ENCODE measurements at places on chromosomes 2 and 18. TPM values are rescaled to one million over a fixed set of nuclear protein-coding genes. Genes with fewer than 3 reads are reported as not detected.

Gene GTF2A1L
- total RNA-seq: not detected

Gene LRATD1
- total RNA-seq: 35.4 TPM

DNA sequence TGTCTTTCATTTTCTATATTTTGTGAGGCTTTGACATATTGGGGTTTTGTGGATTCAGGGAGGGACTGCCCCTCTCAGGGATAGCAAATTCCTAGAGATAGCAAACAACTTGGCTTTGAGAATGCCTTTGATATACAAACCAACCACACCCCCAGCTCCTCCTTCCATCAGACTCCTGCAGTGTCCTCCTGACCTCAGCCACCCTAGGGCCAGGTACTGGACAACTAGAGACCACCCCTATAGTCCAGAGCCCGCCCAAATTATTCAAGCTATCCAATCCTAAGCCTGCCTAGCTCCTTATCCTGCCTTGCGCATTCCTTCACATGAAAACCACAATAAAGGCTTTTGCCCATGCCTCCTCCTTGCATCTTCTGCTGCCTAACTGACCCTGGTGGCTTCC, 22.9 kb upstream of the STAM2 start:
- DNase-seq: no peak

DNA sequence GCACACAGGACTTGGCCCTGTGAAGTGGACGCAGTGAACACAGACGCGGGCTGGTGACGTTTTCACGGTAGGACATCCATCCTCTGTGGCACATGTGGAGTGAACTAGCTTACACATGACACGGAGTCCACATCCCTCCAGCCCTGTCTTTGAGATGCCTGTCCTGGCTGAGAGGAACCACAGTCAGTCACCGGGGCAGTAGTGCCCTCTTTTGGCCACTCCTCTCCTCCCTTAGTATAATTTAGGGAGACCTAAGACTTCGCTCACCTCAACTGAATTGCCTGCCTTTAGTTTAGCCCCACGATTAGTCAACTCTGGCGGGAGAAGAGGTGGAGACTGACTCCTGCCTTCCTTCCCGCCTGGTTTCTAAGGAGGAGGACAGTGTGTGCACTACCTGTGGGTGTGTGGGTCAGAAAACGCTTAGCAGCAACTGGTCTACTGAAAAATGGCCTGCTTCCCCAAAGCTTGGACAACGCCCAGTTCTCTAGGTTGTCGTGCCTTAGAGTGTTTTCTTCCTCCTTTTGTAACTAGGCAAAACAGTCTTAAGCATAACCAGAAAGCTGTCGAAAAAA, 70.6 kb downstream of the MBP start:
- no peak for DNase-seq

GRCh38 chr2:179861416-179862067, at the start of gene ZNF385B:
ZNF385B (minus strand) TSS chr2:179861612.
- peak; percentile 37 for DNase-seq

GRCh38 chr18:48104705-48105104, 174.2 kb upstream of the SMAD2 start:
- DNase-seq: no peak

Gene ASTL
- not detected for total RNA-seq

Gene MC4R
- not detected for total RNA-seq

DNA sequence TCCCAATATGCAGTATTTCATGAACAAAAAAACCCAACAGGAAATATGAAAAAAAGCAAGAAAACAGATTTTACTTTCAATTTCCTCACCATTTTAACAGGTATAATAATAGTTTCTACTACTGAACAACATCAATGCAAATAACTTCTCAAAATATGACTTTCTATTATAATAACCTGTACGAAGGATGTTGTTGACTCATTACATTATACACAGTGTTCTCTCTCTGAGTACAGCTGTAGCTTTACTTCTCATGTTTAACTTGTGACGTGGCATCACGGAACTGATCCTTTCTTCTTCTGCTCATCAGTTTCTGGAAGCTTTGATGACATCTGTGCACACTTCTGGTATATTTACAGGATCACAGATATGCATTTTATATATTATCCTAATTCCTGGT, 40.0 kb downstream of the FAM228A start:
- no peak for DNase-seq

Gene MBP
- 47.4 TPM for total RNA-seq

DNA sequence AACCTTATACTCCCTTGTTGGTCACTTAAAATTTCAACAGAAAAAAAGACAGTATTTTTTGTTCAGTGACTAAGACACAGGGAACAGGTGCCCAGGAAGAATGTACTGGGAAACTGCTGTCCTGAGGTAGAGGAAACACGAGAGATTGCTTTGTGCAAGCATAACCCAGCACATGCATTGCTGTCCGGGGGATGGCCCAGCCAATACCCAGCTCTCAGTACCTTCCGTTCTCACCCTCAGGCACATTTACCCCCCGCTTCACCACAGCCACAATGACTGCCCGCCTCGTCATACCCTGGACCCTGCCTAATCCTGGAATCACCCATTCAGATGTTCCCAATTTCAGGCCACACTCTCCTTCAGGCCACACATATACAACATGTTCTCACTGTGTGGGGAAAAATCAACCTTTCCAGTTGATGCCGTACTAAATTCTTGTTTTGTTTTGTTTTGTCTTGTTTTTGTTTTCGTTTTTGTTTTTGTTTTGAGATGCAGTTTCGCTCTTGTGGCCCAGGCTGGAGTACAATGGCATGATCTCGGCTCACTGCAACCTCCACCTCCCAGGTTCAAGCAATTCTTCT, 140.7 kb downstream of the ESCO1 start:
- DNase-seq: no peak

- peak; percentile 96 for DNase-seq
Measured at GRCh38 chr2:85019121-85019520, 48.2 kb downstream of the KCMF1 start.

Gene ANKRD53
- not detected for total RNA-seq

Gene PMAIP1
- 41.5 TPM for total RNA-seq

DNA sequence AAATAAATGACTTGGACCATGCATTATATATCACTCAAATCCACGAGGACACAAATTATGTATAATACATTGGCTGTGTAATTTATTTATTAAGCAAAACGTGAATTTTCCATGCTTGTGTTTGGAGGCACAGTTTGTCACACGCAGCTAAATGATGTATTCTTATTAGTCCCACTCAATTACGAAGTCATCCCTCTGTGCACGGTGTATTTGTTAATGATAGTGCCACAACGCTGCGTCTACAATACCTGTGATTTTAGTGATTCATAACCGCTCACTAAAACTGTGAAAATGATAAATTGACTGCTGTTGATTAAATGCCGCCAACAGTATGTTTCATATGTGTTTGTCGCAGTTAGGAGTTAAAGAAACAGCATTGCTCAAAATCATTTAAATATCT, 358.3 kb downstream of the ZNF516 start:
- DNase-seq: no peak

Gene OR6B2
- not detected for total RNA-seq

Gene GEN1
- total RNA-seq: 21.1 TPM

DNA sequence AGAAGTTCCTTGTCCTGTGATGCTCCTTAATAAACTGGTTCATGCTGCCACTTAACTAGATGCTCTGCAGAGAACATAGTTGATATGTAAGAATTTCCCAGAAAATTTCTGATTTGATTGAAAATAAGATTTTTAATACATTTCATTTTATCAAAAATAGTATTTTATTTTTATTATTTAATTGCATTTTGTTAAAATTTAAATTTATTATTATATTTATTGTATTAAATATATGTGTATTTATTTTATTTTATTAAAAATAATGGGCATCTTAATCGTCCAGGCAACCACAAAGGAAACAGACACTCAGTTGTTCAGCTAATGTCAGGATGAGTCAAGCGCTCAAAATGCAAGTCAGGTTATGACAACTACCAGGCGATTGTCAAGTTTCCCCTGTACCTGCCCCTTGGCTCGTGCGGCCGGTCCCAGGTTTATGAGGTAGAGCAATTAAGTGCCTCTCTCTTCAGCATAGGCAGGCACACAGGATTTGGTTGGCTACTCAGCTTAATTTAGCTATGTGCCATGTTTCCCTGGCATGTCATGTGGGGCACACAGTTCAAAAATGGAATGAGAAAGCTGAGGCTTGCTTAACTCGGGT, 361.2 kb downstream of the RND3 start:
- peak; percentile 84 for DNase-seq

- peak; percentile 45 for DNase-seq
Measured at GRCh38 chr18:6482198-6482977, 67.7 kb upstream of the L3MBTL4 start.

Gene SAP130
- total RNA-seq: 11.1 TPM

Gene ABCB11
- total RNA-seq: 0.11 TPM
